ENCODE measurements at places on chromosomes 4 and X.

DNA sequence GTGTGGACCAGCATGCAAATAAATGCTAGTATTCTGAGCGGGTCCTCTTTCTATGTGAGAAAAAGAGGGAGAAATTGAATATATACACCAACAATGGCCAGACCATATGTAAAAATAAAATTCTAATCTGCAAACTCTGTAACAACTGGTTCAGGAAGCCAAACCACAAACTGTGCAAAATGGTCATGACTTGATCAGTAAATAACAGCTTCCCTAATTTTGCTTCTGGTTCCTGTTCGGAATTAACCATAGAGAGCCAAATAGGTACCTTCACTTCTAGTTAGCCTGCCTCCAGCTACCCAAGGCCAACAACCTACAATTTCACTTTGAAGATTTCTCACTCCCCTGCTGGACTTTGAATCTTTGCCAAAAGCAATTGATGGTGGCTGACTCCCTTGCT is 1313.2 kb downstream of the ADGRL3 start:
- no peak for DNase-seq

- no peak for DNase-seq
Measured at GRCh38 chr4:39263895-39264294, 81.6 kb downstream of the WDR19 start.

DNA sequence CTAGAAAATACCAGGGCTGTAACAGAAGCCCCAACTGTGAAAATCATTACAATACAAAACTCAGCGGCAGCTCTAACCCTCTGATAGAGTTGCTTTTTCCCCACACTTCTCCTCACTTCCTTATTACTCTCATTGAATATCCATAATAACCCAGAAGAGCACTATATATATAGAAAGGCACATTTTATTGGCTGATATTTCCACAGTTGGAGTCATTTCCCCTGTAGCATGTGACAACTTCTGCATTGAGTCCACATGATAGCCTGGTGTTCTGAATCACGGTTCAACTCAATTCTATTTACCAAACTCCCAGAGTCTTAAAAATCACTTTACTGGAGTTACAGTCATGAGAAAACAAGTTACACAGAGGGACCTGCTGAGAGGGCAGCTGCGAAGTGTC is 46.6 kb upstream of the NWD2 start:
- DNase-seq = no peak

- DNase-seq = no peak
Measured at GRCh38 chr4:1137850-1138249, 24.5 kb upstream of the RNF212 start.

DNA sequence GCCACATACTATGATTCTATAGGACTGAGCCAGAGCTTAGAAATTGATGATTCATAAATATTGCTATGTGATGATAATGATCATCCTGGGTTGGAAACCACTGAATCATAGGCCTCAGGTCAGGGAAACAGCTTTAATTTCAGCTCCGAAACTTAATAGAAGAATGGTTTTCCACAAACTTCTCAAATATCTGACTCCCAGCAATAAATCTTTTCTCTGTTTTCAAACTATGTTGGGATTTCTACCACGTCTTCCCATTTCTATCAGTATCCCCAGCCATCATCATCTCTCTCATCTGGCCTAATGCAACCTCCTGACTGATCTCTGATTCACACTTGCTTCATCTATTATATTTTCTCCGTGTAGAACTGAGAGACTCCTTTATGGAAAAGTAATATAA is 521.8 kb upstream of the AGA start:
- DNase-seq = no peak

- no peak for DNase-seq
Measured at GRCh38 chr4:87835743-87836142, 3.0 kb downstream of the MEPE start.

- no peak for DNase-seq
Measured at GRCh38 chr4:8558080-8558960, 21.9 kb upstream of the GPR78 start.
